Suppressor macrophage (primary cell): ENCODE measurements at places on chromosomes 3 and 15.
A peak's percentile ranks its signal among the peaks of the same experiment; 100 is the strongest.

DNA sequence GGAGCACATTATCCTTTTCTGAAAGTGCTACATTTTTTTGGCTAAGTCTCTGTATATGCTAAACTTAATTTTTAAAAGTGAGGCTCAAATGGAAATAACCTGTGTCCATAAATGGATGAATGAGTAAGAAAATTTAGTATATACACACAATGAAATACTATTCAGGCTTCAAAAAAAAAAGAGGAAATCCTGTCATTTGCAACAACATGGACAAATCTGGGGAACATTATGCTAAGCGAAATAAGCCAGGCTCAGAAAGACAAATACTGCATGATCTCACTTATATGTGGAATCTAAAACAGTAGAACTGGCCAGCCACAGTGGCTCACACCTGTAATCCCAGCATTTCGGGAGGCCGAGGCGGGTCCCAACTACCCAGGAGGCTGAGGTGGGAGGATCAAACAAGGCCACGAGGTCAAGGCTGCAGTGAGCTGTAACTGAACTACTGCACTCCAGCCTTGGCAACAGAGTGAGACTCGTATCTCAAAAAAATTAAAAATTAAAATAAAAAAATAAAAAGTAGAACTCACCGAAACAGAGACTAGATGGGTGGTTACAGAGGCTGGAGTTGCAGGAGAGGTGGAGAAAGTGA, 25.8 kb downstream of the CCDC12 start:
- peak; percentile 23 for DNase-seq

DNA sequence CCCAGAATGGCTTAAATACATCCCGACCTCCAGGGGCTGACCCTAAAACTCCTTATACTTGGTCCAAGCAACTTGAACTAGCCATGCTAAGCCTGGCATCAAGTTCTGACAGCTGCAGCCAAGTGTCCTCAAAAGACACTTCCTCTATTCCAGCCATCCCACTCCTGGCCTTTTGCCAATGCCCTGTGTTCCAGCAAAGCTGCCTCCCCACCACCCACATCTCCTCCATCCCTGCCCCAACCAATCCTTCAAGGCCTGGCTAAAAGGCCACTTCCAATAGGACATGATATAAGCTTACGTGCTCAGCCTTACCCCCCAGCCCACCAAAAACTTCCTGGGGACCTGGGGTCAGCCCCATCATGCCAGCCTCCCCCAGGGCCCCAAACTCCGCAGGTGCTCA, 40.9 kb downstream of the SEMA3G start:
- peak; percentile 78 for DNase-seq

- no peak for DNase-seq
Observed at GRCh38 chr3:181358562-181358961, 353.2 kb upstream of the SOX2 start.

- no peak for DNase-seq
Observed at GRCh38 chr3:98445949-98446406, 17.0 kb upstream of the OR5K1 start.

DNA sequence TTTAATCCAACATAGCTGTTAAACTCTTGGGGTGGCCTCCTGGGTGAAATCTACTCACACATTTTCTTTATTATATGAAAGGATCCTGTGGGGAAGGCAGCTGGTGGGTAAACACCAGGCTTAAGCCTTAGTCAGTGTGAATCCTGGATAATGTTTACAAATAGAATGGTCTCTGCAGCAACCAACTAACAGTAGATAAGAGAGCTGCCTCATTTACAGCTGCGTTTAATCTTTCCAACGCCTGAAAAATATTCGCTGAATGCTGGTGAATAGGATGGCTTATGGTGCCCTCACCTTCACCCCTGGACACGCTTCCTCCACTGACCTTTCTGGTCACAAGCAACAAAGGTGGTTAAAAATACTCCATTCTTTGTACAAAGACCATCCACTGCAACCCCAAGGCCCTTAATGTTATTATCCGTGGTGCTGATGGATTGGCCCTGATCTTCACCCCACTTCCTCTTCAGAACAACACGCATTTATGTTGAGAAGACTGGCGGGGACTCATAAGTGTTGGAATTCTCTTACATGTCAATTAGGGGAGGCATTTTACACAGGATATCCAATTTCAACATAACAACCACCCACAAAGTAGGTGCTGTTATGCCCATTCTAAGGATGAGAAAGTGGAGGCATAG, 120.0 kb upstream of the FRMD4B start:
- no peak for DNase-seq

GRCh38 chr3:113070681-113071113, 79.9 kb downstream of the GTPBP8 start:
- no peak for DNase-seq

DNA sequence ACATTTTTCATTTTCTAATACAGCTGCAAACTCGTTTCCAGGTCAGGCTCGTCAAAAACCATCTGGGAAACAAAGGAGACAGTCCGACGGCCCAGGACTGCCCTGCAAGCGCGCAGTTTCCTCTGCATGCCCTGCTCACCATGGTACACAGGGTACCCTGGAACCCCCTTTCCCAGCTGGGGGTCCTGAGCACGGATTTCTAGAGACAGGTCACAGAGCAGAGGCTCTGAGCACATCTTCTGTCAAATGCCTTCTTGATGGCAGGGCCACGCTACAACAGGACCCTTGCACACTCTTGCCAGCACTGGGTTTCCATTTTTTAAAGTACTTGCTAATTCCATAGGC, 8.1 kb downstream of the ZXDC start:
- no peak for DNase-seq

- DNase-seq = no peak
Observed at GRCh38 chr15:71545223-71545760, 265.1 kb upstream of the NR2E3 start.

GRCh38 chr15:23648920-23649515, 1.4 kb upstream of the MAGEL2 start:
- DNase-seq = peak; percentile 12

- DNase-seq = no peak
Observed at GRCh38 chr3:127077505-127078064, 94.7 kb downstream of the PLXNA1 start.

GRCh38 chr15:91857772-91858171, 4.3 kb downstream of the SLCO3A1 start:
- DNase-seq = no peak

GRCh38 chr3:156180077-156180476, 59.7 kb downstream of the KCNAB1 start:
- DNase-seq = no peak
